ENCODE measurements at places on chromosomes 13 and 19.

DNA sequence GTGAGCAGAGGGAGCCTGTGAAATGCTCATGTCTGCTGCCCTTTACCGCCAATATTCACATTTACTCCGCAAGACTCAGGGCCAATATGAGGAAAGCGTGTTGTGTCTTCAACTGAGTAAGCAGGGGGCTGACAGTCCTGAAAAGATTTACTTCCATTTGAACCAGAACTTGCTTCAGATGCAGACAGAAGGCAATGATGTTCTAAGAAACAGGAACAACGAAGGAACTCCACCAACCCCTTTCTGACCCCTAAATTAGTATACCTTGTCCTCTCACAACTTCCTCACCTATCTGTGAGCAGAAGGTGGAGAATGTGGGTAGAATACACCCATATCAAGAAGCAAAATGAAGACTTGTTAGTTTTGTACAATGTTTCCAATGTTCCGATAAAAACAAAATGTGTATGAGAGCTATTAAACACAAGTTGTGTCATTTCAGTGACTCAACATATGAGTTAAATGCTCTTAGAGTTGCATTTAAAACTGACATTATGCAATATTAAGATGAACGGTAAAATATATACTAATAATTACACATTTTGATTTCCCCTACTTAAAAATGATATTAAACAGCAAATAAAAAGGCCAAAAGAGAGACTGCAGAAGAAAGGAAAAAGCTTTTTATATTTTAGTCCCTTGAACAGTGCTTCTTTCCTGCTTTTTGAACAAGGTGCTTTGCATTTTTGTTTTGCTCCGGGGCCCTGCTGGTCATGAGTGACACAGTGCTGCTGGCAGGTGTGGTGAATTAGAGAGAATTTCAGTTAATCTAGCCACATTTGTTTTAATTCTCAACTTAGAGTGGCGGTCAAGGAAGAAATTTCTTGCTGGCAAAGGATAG, 16.0 kb downstream of the TMEM272 start:
- no peak for DNase-seq

DNA sequence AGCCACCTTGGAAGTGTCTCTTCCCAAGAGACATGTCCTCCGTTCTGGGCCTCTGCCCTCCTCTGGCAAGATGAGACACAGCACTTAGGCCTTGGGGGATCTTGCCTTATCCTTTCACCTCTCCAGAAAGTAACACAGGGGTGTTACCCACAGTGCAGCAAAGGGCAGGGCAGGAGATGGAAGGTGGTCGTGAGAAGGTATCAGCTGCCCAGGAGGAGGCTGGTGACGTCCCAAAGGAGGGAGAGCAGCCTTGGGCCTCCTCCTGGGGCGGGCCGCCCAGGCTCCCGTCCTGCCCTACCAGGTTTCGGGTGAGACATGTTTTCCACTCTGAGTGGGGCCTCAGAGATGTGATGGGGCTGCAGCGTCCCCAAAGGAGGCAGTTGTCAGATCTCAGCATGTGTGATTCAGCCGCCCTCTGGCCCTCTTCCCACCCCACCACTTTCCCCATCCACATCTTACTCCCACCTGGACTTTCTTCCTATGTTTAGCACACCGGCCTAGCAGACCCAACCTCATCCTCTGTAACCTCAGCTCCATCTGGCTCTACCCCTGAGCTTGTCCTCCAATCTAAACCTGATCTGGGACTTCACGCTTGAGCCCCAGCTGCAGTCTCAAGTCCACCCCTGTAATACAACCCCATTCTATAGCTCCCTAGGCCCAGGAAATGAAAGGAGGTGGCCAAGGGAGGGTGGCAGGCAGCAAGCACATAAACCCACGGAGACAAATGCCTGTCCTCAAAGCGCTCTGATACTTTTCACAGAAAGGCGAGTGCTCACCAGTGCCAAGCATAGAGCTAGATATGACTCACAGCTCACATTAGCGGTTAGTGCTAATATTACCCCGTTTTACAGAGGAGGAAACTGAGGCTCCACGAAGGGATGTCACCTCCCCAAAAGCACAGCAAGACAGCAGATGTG, 9.3 kb downstream of the POU2F2 start:
- DNase-seq = peak; percentile 26

DNA sequence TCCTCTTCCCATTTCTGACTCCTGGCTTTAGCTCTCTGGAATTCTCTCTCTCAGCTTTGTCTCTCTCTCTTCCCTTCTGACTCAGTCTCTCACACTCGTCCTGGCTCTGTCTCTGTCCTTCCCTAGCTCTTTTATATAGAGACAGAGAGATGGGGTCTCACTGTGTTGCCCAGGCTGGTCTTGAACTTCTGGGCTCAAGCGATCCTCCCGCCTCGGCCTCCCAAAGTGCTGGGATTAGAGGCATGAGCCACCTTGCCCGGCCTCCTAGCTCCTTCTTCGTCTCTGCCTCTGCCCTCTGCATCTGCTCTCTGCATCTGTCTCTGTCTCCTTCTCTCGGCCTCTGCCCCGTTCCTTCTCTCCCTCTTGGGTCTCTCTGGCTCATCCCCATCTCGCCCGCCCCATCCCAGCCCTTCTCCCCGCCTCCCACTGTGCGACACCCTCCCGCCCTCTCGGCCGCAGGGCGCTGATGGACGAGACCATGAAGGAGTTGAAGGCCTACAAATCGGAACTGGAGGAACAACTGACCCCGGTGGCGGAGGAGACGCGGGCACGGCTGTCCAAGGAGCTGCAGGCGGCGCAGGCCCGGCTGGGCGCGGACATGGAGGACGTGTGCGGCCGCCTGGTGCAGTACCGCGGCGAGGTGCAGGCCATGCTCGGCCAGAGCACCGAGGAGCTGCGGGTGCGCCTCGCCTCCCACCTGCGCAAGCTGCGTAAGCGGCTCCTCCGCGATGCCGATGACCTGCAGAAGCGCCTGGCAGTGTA, 2.7 kb downstream of the APOE start:
- no peak for DNase-seq

- DNase-seq = peak; percentile 37
These were observed 24.9 kb downstream of the NFILZ start for GRCh38 chr19:8655340-8655709.

- DNase-seq = no peak
These were observed 4.1 kb downstream of the ATP8A2 start for GRCh38 chr13:25375727-25376358.

DNA sequence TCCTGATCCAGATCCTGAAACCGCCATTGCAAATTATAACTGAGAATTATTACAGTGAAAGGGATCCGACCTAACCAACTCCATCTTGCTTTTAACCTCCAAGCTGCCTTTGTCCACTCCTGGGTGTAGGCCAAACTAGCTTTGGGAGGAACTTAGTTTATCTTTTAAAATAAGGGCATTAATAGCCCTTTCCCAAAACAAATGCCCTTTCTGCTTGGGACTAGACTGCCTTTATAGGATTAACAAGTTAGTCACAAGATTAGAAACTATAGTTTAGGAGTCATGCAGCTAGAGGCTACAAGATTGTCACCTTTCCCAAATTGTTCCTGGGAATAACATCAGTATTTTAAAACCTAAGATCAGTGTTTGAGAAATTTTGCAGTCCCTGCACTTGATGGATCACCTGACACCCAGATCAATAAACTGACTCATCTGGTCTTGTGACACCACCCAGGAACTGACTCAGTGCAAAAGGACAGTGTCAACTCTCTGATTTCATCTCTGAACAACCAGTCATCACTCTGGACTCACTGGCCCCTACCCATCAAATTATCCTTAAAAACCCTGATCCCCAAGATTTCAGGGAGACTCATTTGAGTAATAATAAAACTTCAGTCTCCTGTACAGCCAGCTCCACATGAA, 4.1 kb upstream of the ZNF841 start:
- no peak for DNase-seq

- DNase-seq = no peak
These were observed 146.9 kb upstream of the SOX21 start for GRCh38 chr13:94859278-94859691.
